Esophagus squamous epithelium (tissue), 5 donors: ENCODE measurements at places on chromosomes 5 and 9. TPM values are rescaled to one million over a fixed set of nuclear protein-coding genes. Genes with fewer than 3 reads are reported as not detected.

NUDCD2 gene
- 6.2 TPM for total RNA-seq

PFN3 gene
- not detected for total RNA-seq

PCDHGA1 gene
- 0.66 TPM for total RNA-seq

- no peaks in the 10 kb centered on the region for H3K36me3 ChIP-seq
- peaks cover 7% of the 10 kb centered on the region for H3K27me3 ChIP-seq
- no peak overlapping the region for H3K27ac ChIP-seq
- DNase-seq = no peak
Measured at GRCh38 chr5:137372016-137372772, 126.9 kb downstream of the SPOCK1 start.

DNA sequence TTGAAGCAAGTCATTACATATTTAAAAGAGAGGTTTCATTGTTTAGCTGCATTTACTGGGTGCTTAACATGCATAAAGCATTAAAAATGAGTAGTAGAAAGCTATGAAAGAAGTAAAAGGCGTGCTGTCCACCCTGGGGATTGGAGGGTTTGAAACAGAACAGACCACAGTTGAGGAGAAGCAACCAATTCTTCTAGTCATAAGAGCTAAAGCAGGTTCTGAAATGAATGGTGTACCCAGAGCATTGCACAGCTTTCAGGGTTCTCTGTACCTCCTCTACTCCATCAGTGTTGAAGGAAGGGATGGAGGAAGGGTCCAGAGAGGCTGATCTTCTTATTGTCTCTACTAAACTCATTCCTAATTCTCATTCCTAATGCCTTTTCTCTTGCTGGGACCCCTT is 68.9 kb downstream of the SH3RF2 start:
- peaks cover 83% of the 10 kb centered on the region for H3K36me3 ChIP-seq
- no peak for DNase-seq
- no peaks in the 10 kb centered on the region for H3K4me1 ChIP-seq
- no peaks in the 10 kb centered on the region for H3K27me3 ChIP-seq

GRCh38 chr5:4804691-4805360 is 335.3 kb upstream of the ADAMTS16 start:
- no peaks in the 10 kb centered on the region for H3K27me3 ChIP-seq
- no peak for DNase-seq
- no peak overlapping the region for H3K4me3 ChIP-seq
- no peaks in the 10 kb centered on the region for H3K36me3 ChIP-seq
- no peak overlapping the region for H3K27ac ChIP-seq

GRCh38 chr9:100206899-100207298 is 107.9 kb downstream of the INVS start:
- H3K4me1 ChIP-seq = no peaks in the 10 kb centered on the region
- H3K27me3 ChIP-seq = no peaks in the 10 kb centered on the region
- H3K4me3 ChIP-seq = no peak overlapping the region
- no peak for DNase-seq
- no peak overlapping the region for H3K27ac ChIP-seq

DNA sequence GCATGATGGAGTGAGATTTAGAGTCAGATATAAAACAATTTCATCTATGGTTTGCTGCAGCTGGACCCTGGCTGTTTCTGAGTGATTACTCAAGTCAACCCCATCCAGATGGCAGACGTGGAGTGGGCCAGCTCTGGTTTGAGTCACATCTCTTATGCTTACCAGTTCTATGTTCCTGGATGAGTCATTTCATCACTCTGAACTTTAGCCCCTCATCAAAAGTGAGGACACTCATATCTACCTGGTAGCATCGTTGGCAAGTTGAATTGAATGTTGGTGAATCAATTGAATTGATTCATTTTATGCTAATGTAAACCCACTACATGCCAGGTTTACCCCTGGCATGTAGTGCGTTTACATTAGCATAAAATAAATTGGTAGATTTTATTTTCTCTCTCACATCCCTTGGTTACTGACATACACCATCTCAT is 176.4 kb downstream of the FGF18 start:
- DNase-seq = no peak
- H3K4me1 ChIP-seq = no peaks in the 10 kb centered on the region
- H3K27ac ChIP-seq = no peak overlapping the region
- H3K4me3 ChIP-seq = no peak overlapping the region

DNA sequence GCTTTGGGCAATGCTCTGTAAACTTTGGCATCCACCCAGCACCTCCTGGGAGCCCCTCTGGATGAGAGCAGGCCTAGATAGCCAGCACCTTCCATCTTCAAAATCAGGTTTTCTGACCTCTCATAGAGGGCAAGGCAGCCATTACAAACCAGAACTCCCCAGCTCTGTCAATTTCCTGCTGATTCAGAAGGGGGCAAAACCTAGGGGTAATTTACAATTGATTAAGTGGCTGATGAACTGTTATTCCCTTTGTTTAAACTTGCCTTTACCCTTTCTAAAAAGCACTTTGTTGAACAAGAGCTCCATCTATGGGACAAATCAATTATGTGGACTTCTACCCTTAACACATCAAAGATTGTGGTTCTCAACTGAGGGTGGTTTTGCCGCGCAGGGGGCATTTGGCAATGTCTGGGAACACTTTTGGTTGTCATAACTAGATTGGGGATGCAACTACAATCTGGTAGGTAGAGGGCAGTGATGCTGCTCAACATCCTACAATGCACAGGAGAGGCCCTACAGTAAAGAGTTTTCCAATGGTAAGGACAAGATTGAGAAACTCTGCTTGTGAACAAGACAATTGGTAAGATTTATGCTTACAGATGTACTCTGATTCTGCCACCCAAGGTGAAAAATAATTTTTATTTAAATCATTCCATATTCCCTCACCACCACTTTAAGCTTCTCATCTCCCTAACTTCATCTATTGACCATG is 184.1 kb downstream of the MARCHF11 start:
- no peaks in the 10 kb centered on the region for H3K27me3 ChIP-seq
- H3K27ac ChIP-seq = no peak overlapping the region
- peaks cover 5% of the 10 kb centered on the region for H3K4me1 ChIP-seq
- no peak for DNase-seq

DNA sequence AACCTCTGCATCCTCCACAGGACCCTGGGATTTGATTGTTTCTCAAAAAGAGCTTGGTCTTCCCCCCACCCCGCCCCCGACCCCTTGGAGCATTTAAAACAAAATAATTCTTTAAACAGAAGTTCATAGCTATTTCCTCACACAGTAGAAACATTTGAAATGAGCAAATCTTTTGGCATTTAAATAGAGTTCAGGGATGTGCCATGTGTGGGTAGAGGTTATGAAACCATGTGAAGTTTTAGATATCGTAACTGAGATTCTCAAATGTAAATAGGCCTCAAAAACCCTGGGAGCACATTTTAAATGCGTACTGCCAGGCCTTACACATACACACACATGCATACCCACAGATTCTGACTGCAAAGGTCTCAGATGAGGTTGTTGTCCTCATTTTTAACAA is 66.5 kb downstream of the EPB41L4B start:
- no peak for DNase-seq
- H3K4me1 ChIP-seq = peaks cover 4% of the 10 kb centered on the region
- H3K36me3 ChIP-seq = no peaks in the 10 kb centered on the region
- no peaks in the 10 kb centered on the region for H3K27me3 ChIP-seq

DNA sequence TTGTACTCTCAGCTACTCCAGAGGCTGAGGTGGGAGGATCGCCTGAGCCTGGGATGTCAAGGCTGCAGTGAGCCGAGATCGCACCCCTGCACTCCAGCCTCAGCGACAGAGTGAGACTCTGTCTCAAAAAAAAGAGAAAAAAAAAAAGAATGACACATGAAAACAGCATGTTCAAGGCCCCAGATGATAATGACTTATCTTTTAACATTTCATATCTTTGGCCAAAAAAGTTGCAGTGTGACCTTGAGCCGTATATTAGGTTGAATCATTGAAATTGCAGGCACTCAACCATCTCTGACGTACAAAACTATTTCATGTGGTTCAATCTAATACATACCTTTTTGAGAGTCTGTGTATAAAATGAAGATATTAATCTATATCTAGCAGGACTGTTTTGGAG is 79.1 kb upstream of the CPEB4 start:
- no peak for DNase-seq
- H3K4me3 ChIP-seq = no peak overlapping the region
- H3K27ac ChIP-seq = no peak overlapping the region
- H3K4me1 ChIP-seq = no peaks in the 10 kb centered on the region
- no peaks in the 10 kb centered on the region for H3K27me3 ChIP-seq
- H3K36me3 ChIP-seq = no peaks in the 10 kb centered on the region

DNA sequence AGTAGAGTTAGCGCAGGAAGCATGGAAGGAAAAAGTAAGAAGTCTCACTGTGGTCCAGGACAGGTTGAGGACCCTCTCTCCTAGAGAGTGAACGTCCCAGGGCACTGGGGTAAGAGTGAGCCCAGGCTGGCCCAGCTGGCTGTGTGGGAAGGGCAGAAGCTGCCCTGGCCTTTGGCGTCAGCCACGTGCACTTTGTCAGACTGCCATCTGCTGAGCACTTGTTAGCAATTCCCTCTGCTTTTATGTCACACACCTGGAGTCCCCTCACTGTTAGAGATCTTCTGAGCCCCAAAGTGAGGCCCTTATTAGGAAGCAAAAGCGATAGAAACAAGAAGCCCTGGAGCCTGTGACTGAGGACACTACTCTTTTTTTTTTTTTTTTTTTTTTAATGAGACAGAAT is 79.1 kb downstream of the UGCG start:
- no peaks in the 10 kb centered on the region for H3K27me3 ChIP-seq
- H3K36me3 ChIP-seq = no peaks in the 10 kb centered on the region
- no peak overlapping the region for H3K27ac ChIP-seq
- H3K4me1 ChIP-seq = peaks cover 17% of the 10 kb centered on the region
- no peak for DNase-seq
